ENCODE measurements at places on chromosomes 6 and 20. TPM values are rescaled to one million over a fixed set of nuclear protein-coding genes. Genes with fewer than 3 reads are reported as not detected.
A peak's percentile ranks its signal among the peaks of the same experiment; 100 is the strongest.

GRCh38 chr20:45983279-45983743, 11.3 kb upstream of the ZNF335 start:
- DNase-seq: peak; percentile 39

DNA sequence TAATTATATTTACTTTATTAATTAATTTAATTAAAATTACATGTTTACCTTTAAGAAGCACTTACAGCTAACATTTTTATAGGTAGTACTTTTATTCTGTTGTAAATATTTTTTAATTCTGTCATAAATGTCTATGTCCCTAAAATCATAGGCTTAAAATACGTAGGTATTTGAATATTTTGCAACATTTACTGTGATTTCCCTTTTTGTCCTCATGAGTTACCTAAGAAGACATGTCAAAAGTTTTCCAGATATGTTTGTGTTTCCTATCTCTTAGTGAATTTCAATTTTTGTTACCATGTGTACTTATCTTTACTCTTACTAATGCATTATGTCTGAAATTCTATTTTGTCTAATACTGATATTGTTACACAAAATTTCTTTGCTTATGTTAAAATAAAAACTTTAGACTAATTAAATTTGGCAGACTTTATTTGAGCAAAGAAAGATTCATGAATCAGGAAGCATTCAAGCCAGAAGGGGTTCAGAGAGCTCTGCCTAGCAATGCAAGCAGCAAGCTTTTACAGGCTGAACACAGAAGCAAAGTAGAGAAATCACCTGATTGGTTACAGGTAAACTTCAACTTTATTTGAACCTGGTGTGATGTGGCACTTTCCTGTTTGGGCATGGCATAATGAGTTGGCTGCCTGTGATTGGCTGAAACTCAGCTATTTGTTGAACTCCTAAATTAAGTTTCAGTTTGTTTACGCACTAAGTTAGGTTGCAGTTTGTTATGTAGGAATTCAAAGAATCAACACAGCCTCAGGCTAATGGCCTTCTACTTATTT, 123.2 kb upstream of the TMEM170B start:
- DNase-seq: peak; percentile 92

- no peak for DNase-seq
Measured at GRCh38 chr6:76490456-76490855, 418.0 kb upstream of the IMPG1 start.

DNA sequence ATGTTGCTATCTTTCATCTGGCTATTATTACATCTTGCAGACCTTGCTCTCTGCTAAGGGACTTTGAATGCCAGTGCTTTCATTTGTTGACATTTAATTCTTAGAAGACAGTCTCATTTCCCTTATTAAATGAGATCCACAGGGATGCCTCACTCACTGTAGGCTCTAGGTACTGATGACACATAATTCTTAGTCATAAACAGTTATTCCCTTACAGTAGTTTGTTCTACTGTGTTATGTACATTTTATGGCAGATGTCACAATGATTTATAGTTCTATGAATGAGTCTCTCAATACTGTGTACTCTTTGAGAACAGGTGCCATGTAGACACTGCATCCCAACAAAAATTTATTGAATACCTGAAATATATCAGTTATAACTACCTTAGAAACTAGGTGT, 70.3 kb downstream of the FAM83B start:
- peak; percentile 98 for DNase-seq

DNA sequence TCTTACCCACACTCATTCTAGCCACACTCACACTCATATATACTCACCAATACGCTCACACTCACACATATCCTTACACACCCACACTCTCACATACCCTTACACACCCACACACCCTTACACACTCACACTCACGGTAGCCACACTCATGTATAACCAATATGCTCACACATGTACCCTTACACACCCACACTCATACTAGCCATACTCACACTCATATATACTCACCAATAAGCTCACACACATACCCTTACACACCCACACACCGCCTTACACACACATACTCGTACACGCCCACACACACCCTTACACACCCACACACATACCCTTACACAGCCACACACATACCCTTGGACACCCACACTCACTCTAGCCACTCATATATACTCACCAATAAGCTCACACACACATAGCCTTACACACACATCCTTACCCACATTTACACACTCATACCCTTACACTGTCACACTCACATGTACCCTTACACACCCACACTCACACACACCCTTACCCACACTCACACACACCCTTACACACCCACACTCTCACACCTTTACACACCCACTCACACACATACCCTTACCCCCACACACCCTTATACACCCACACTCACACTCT, 192.5 kb upstream of the SNX9 start:
- no peak for DNase-seq

GRCh38 chr6:127110712-127111111, 7.8 kb upstream of the RSPO3 start:
- no peak for DNase-seq

- no peak for DNase-seq
Measured at GRCh38 chr20:8788831-8789230, 280.1 kb upstream of the PLCB4 start.

DNA sequence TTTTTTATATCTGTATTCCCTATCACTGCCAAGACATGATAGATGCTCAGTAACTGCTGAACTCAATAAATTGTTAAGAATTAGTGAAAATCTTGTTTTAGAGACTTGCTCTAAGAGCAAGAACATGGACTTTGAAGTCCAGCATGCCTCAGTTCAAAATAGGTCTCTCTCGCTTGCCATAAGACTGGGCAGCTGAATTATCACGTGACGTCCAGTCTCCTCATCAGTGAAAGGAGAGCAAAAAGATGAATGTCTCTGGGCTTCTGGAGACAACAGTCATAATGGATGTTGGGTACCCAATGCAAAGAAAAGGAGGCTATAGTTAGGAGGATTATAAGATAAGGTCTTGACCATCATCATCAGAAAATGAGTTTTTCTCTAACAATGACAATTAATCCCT, 82.1 kb downstream of the IYD start:
- DNase-seq: no peak

The ID4 gene
- 1.4 TPM for total RNA-seq

The CST5 gene
- not detected for total RNA-seq

The FGD2 gene
- total RNA-seq: 0.35 TPM

The PKIB gene
- total RNA-seq: 28.0 TPM

Measured in PC-3 (cell line).